Muscle of leg (tissue), 16 donors: ENCODE measurements at places on chromosomes 12 and 14.

- no peak for DNase-seq
These were observed 22.3 kb downstream of the B4GALNT3 start for GRCh38 chr12:482061-482460.

- no peak for DNase-seq
These were observed 87.0 kb downstream of the GLT1D1 start for GRCh38 chr12:128940090-128940888.

DNA sequence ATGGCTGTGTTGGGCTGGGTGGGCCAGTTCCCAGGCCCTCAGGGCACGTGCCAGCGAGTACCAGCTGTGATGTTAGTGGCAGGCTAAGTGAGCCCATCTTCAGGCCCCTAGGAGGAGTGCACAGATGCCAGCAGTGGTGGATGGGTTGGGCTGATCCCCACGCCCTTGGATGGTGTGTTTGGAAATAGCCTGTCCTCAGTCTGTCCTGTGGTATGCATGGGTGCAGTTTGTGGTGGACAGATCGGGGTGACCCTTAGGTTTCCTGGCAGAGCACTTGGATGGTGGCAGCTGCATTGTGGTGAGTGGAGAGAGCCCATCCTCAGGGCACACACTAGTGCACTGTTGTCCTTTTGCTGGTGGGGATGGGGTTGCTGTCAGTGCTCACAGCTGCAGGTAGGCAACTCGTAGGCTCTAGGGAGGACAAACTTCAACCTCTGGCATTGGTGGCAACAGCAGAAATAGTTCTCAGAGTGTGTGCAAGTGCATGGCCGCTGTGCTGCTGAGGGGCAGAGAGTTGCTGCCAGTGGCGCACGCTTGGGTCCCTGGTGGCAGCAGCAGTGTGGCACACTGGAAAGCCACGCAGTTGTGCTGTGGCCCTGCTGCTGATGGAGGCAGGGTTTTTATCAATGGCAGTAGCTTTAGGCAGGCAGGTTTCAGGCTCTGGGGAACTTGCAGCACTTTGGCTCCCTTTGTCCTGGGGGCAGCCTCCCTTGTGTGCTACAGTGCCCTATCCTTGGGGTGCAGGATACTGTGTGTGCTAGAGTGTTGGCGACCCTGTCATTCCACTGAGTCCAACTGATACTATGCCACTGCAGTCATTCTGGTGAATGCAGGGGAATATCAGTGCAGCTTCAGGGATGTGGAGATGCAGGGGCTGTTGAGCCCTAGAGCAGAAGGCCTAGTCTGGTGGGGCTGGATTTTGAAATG, 65.5 kb downstream of the FBXO33 start:
- DNase-seq: no peak

- peak; percentile 51 for DNase-seq
These were observed 238.1 kb downstream of the SLC2A13 start for GRCh38 chr12:39867631-39868327.

DNA sequence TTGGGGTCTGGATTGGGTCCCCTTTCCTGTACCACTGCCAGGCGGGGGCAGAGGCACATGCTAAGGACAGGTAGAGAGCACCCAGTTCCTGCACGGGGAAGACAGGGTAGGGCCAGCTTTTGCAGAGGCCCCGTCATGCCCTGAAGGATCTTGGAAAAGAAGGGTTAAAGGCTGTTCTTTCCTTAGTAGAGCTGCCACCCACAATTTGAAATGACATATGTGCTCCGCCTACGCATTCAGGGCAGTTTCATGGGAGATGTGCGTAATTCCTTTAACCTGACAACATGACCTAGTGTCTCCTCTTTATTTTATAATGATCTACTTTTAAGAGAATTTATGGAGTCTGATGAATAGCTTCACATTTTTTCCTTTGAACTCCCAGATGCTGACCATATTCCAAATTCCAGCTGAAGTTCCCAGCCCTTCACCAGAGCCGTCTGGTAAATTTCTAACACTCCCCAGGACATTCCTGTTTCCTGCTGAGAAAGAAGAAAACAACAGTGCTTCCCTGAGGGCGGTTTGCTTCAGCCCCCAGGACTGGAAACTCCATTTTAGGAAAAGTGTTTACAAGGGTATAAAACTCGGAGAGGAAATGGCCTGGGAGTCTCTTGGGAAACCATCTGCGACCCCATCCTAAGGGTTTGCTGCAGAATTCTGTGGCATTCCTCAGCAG, 58.9 kb upstream of the PLEKHG3 start:
- peak; percentile 85 for DNase-seq

DNA sequence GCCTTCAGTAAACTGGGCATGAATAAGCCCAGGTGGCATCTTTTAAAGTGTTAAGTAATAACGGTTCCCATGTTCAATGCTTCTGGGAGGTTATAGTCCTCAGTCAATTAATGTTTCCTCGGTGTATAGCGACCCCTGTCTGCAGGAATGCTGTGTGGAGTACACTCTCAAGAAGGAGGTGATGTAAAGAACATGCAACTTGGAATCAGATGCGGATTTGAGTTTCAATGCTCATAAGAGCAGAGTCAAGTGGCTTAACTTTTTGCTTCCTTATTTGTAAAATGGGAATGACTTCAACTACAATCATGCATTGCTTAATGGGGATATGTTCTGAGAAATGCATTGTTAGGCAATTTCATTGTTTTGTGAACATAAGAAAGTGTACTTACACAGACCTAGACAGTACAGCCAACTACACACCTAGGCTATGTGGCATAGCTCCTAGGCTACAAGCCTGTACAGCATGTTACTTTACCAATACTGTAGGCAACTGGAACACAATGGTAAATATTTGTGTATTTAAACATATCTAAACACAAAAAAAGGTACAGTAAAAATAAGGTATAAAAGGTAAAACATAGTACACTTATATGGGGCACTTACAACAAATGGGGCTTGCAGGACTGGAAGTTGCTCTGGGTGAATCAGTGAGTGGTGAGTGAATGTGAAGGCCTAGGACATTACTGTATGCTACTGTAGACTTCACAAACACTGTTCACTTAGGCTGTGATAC, 6.7 kb upstream of the MRPS35 start:
- DNase-seq: peak; percentile 83

DNA sequence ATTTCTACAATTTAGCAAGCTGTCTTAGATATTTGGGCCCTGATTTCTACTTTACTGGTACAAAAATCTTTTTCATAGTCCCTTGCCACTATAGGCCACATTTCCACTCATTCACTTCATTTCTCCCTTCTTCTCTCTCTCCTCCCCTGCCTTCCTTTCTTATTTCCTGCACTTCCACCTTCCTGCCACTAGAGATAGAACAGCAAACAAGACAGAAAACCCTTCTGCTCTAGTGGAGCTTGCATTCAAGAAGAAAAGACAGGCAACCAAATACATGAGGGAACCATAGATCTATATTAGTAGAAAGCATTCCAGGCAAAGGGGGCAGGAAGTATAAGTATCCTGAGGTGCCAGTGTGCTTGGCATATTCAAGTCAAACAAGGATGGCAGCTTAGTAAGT, 623.5 kb downstream of the FLRT2 start:
- DNase-seq: no peak

- no peak for DNase-seq
These were observed 30.9 kb upstream of the MDM2 start for GRCh38 chr12:68776976-68777610.

GRCh38 chr12:57111031-57111734, at the start of gene STAT6:
Gene STAT6, minus strand, starts transcription at chr12:57111362. Its CDS starts 3,084 bp downstream, at chr12:57108278.
- peak; percentile 96 for DNase-seq

DNA sequence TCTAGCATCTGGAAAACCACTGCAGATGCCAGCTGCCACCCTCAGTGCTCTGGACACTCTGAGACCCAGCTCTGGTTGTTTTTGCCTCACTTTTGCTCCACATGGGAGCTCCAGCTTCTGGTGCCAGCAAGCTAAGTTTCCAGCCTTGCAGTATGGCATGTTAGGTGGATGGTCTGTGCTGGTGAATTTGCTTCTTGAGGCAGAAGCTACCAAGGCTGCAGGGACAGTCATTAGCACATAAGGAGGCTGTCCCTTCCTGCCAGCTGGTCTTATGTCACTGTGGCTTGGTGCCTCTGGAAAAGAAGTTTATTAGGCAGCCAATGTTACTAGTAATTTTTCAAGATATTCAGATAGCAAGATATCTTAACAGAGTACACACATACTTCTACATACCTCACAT, 64.2 kb upstream of the CSRP2 start:
- DNase-seq: no peak

DNA sequence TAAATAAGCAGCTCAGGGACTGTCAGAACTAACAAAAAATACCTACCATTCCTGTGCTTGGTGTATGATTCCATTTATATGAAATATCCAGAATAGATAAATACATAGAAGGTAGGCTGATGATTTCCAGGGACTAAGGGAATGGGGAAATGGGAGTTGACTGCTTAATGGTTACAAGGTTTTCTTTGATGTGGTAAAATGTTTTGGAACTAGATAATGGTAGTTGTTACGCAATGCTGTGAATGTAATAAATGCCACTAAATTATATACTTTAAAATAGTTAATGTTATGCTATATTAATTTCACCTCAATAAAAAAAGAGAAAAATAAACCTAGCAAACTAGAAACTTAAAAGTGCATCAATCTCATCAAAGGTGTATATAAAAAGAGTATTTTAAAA, 41.1 kb downstream of the CEP83 start:
- no peak for DNase-seq

DNA sequence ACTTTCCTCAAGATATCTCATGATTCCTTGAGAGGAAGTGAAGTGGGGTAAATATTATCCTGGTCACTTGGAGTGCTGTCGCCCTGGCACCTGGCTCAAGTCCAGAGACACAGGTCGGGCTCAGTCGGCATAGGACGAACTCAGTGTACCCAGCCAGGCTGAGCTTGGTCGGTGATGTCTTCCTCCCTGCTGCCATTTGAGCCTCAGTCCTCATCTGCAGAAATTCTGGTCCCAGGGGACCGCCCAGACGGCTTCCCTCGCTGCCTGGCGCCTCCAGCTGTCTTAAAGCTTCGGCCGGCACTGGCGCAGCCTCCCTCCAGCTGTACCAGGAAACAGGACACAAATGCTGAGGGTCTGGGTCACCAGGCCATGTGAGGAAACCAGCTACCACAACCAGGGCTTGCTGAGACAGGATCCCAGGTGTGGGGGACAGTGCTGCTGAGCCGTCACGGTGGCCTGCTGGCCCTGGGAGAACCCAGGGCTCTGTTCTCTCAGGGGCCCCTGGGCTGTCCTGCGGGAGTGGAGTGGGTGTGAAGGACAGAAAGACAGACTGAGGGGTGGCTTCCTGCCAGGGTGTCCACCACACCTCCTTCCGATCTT, 5.0 kb upstream of the KLC1 start:
- peak; percentile 37 for DNase-seq

- no peak for DNase-seq
These were observed 2.0 kb downstream of the PHB2 start for GRCh38 chr12:6968426-6968825.

DNA sequence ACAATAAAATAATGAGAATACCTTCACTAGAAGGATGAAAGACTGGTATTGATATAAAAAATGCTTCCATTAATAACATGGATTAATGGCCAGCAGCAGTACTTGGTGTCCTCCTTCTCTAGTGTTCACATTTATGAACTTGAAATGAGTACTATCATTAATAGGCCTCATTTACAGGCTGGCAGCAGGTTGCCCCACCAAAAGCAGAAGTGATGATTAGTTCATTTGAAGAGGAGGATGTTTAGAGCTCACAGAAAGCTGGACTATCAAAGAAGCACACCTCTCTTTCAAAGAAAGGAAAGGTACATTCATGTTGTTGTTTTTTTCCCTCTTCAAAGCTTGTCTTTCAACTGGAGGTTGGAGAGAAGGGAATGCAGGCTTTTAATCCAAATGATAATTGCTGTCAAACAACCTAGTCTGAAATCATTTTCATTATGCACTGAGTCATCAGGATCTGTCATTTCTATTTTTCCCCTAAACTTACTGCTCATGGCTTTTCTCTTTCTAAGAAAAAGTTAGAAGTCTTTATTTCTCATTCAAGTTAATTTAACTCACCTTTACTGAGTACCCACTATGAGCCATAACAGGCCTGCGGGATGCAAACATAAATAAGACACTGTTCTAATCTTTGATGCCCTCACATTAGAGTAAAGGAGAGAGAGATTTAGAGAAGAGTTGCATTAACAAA, 157.9 kb upstream of the GRIP1 start:
- DNase-seq: no peak

DNA sequence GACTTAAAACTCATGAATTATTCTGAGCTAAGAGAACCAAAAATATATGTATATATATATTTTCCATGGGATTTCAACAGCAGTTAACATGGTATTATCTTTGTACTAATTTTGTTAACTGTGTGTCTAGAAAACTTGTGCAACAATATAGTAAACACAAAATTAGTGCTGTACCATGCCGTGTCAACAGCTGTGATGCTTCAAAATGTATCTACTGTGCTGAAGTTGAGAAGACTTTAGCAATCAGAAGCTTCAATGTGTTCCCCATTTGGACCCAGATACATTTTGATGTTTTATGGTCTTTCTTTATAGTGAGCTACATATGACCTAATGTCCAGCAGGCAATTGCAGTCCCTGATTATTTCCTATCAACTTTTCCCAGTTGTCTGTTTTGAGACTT, 405.7 kb downstream of the DIO2 start:
- no peak for DNase-seq

- no peak for DNase-seq
These were observed 644 bp upstream of the PPP4R4 start for GRCh38 chr14:94173471-94173884.
